Breast epithelium (tissue), 4 donors: ENCODE measurements at places on chromosomes 5 and 9.
A peak's percentile ranks its signal among the peaks of the same experiment; 100 is the strongest.

GRCh38 chr5:128395073-128395472, 143.0 kb downstream of the FBN2 start:
- DNase-seq: no peak

GRCh38 chr9:69215774-69216485, 41.9 kb downstream of the TJP2 start:
- DNase-seq: no peak

DNA sequence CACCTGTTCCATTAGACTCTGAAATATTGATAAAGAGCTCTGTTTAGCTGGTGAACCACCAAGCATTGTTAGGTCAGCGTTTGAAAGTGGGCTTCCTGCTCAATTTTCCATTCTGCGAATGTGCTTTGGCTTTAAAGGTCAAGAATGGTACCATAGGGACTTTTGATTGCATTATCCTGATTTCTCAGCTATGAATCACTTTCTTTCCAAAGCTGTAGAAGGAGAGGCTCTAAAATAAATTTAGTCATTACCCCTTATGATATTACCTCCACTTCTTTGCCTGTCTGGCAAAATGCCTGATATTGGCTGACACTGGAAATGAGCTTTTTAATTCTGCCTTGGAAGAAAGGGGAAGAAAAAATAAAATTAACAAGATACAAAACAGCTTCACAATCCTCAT, 237.2 kb upstream of the CTNND2 start:
- DNase-seq: no peak

DNA sequence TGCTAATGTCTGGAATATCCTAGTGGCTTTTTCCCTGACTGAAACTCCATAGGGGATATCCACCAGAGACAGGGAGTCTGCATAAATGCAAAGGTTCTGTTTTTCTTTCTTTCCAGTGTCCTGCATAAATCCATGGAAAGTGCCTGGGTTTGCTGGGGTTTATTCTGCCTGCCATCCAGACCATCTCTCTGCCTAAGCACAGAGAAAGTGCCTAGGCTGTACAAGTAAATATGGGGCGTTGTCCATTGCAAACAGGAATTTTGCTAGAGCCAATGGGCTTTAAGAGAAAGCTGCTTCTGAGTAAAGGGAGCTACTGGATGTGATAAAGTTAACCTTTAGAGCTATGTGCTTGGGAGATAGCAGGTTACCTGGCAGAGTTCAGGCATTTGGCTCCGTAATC, 407.5 kb downstream of the AGTPBP1 start:
- no peak for DNase-seq

GRCh38 chr5:138083702-138084101, at the start of gene WNT8A:
WNT8A (plus strand) TSS chr5:138084033; CDS start chr5:138084128, 95 bp downstream.
- no peak for DNase-seq

DNA sequence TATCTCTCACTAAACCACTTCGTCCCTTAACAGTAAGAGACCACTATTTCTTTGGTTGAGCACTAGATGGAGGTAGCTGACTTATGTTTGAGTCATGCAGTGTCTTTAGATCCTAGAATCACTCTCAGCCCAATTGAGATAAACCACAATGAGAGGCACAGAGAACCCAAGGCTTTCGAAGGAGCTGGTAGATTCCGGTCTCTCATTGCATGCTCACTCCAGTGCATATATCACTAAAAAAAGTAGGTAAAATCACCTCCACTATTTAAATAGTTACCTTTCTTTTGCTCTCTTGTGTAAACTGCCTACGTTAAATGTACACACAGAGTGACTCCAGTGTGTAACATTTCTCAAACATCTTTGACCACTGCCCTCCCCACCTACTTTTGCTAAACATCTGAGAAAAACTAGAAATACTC, 27.6 kb downstream of the ACTL7A start:
- no peak for DNase-seq

DNA sequence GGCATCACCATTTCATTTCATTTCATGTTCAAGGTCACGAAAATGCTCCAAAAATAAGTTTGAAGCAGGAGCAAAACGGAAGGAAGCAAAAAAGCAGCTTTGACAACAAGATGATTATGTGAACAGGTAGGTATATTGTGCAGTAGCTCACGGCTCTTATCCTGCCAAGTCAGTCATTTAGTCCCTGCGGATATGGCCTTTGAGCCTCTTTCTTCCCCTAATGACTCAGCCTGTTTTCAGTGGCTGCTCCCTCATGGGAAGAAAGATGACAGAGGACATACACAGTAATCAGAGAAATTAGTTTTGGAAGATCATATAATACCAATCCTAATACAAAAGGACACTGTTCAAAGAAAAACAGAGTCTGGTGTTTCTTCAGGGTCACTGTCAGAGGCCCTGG, 155.8 kb upstream of the GRAMD2B start:
- no peak for DNase-seq

DNA sequence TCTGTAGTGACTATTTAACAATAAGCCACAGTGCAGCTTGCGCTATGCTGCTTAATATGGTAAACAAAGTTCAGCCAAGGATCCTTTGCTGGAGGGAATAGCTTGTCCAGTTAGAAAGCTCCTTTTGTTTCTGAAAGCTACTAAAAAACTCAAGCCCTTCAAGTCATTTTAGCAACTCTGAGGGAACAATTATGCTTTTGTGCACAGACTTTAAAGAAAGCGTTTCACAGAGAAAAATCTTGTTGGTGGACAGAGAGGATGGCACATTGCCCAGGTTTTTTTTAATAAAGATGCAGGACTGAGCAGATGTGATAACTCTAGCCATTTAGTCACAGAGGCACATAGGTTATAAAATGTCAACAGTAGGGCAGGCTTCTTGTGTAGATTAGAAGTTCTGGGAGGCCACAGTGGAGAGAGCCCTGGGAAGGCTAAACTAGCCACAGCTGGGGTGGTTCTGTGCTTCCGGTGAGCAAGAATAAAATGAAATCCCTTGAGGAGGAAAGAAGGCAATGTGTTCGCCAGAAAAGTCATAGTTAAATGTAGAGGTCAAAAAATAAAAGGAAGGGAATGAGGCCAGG, 63.4 kb downstream of the ALDH7A1 start:
- peak; percentile 49 for DNase-seq

GRCh38 chr9:120741191-120741590, 26.9 kb upstream of the MEGF9 start:
- DNase-seq: no peak

DNA sequence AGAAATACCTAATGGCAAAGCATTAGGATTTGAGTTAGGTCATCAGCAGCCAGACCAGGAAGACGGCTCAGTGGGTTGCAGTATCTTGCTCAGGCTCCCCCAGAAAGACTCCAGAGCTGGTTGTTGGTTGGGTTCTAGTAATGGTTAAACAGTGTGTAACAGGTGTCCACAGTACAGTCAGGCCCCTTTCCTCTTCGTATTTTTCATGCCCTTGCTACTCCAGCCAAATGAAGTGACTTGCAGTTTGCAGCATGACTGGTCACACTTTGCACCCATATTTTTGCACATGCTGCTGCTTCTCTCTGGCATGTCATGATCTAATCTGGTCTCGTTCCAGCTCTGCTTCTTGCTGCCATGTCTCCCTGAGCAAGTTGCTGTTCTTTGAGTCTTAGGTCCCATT, 60.6 kb upstream of the TRPC7 start:
- DNase-seq: no peak

DNA sequence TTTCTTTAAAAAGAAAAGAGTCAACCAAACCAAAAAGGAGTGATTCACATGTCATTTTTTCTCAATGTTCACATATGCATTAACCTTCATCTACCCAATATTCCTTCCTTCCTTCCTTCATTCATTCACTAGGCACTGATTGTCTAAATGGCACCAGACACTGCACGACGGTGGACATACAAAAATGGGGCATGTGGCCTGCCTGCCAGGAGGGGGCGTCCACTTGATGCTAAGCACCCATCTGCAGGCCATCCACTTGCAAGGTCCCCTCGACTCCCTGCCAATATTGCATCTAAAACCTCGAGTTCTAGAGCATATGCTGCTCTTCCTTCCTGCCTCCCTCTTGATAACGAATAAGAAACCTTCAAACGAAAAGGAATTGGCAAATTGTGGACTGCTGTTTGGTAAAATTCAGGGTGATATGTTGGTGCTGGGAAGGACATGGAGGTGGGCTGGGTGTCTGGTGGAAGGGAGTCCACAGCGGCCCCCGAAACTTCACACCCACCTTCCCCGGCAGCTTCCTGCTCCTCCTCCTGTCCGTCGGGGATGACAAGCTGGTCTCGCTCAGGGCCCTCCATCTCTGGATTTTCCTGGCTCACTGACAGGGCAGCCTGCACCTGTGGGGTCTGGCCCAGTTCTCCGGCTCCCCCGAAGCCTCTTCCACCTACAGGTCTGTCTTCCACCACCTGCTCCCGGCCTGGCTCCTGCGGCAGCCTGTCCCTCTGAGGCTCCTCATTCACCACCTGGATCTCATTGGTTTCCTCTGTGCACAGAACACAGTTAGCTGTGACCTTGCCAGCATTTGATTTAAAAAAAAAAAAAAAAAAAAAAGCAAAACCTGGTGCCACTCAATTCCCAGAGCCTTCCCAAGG, 64.3 kb downstream of the GOLM1 start:
- no peak for DNase-seq

GRCh38 chr9:105206496-105206820, 38.0 kb upstream of the SLC44A1 start:
- DNase-seq: no peak

DNA sequence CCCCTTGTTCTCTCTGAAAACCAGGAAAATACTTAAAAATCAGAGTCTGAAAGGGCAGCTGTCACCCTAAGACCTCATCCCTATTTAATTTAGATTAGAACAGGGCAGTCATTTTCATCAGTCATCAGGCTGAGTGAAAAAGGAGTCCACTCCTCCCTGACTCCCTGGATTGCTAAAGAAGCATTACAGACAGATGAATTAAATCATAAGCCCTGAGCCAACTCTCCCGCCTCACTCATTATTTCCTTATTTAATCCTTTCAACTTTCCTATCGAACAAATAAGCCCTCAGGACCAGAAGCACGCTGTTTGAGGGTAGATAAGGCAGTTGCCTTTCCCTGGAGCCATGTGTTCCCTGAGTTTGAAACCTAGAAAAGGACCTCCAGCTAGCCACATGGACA, 201.9 kb upstream of the ANKRD55 start:
- no peak for DNase-seq

DNA sequence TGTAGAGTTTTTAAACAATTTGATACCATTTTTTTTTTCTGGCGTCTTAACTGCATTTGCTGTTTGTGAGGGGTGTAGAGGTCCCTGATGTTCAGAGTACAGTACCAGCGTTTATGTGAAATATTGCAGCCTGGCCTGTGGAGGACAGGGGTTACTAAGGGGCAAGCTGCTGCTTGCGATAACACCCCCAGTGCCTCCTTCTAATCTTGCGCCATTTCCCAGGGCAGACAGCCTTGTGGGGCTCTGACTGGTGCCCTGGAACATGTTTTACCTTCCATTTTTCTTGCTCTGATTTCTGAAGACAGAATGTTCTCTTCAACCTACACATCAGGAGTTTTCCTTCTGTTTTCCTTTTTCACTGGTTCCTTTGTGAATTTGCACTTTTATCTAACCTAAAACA, 142.9 kb downstream of the DOCK8 start:
- DNase-seq: no peak

DNA sequence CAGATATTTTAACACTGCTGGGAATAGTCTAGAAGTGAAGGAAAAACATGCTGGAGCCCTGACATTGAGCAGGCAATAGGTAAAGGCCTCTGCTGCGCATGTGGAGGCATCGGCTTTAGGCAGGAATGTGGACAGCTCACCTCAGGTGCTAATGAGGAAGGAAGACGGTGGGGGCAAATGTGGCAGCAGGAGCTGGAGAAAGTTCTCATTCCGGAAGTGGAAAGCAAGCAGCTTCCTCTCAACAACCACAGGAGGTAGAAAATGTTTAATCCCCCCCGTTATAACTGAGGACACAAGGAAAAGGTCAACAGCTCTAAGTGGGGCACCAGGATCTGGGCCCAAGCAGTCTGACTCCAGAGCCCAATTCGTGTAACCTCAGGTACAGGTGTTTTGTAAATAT, 7.6 kb upstream of the RPS14 start:
- no peak for DNase-seq

GRCh38 chr9:21989440-21990189, 4.6 kb downstream of the CDKN2A start:
- DNase-seq: no peak

GRCh38 chr9:75333624-75334023, 245.3 kb downstream of the OSTF1 start:
- no peak for DNase-seq

DNA sequence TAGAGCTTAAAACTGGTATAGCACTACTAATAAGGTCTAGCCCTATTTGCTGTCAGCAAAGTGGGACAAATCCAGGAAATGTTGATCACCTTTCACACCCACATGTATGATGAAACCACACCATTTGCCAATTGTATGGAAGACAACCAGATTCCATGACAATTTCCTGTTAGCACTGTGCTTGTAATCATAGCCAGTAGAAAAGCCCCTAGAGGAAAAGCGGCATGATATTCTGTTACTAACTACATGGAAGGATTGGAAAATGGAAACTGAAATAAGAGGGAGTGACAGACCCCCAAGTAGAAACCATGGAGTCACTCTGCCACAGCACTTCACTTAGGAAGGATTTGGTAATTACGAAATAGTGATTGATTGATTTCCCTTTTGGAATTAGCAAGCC, 923 bp downstream of the SPATA6L start:
- DNase-seq: no peak

DNA sequence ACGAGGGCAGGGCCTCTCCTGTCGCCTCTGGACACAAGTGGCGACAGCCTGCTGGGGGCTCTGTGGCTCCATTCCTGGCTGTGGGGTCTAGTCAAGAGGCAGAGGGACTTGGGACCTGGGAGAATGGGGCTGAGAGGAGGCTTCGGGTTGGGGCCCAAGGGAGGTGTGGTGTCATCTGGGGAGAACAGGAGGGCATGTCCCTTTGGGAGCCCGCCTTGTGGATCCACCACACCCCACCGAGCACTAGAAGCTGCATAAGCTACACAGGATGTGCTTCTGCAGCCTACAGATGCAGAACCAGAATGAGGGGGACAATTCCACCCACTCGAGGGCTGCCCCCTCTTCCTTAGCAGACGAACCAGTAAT, 3.9 kb upstream of the MAN1B1 start:
- no peak for DNase-seq

- no peak for DNase-seq
Observed at GRCh38 chr5:6540111-6540827, 91.6 kb downstream of the UBE2QL1 start.

DNA sequence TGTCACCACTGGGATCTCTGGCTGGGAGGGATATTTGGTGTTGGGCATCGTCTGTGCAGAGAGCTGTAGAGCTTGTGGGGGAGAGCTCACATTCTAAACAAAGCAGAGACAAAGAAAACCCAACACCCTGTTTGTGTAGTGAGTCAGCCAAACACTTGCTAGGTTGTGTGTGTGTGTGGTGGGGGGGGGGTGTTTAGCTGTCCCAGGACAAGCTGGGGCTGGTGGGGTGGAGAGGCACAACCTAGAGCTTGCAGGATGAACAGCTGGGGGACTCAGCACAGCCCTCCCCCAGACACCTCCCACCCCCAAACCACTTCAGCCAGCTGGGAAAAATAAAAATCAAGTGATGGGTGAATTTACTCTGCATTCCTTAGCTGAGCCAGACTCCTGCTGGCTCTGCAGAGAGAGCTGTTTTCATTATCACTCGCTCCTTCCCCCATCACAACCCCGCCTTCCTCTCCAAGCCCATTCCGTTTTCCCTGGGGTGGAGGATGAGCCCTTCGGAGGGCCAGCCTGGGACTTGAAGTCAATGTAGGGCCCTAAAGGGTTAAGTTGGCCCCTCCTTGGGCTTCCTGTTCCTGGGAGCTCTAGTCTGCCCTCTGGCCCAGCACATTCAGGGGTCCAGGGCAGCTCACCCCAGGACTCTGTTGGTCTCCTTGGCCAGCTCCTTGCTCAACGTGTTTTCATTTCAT, 2.6 kb downstream of the OLFML2A start:
- DNase-seq: peak; percentile 32

GRCh38 chr5:3124410-3124809, 372.9 kb upstream of the IRX2 start:
- DNase-seq: no peak

GRCh38 chr5:149392718-149393117, 13.6 kb upstream of the IL17B start:
- no peak for DNase-seq
